NCI-H460 (cell line): ENCODE measurements at places on chromosomes 12 and 14. TPM values are rescaled to one million over a fixed set of nuclear protein-coding genes. Genes with fewer than 3 reads are reported as not detected.

DDX55 gene
- total RNA-seq, result 48.1 and 49.1 TPM in 2 replicates

GPRC5D gene
- not detected in 2 replicates for total RNA-seq

C12orf50 gene
- total RNA-seq, result not detected in 2 replicates

KCNC2 gene
- total RNA-seq, result not detected in 2 replicates

GALNT6 gene
- not detected in 2 replicates for total RNA-seq

GRCh38 chr14:87055007-87055406 is 938.0 kb downstream of the GALC start:
- DNase-seq, result no peak

DNA sequence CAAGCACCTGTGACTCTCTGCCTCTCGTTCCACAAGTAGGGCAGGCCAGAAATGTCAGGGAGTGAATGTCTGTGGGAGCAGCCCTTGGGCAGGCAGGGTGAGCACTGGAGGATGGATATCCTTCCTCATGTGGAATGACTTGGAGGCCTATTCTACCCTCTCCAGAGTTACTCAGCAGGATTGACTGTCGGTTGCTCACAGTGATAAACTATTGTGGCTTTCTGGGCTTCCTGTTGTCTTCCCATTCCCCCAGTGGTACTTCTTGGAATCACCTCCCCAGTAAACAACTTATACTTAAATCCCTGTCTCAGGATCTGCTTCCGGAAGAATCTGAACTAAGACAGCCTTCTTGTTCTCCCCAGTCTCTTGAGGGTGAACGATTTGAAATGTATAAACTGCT is 79.6 kb upstream of the MANSC4 start:
- no peak for DNase-seq

- peak; percentile 5 for DNase-seq
These were observed 10.9 kb downstream of the LRTM2 start for GRCh38 chr12:1830981-1831963.

GRCh38 chr14:104467236-104467635 is 112.3 kb upstream of the C14orf180 start:
- DNase-seq, result no peak

DNA sequence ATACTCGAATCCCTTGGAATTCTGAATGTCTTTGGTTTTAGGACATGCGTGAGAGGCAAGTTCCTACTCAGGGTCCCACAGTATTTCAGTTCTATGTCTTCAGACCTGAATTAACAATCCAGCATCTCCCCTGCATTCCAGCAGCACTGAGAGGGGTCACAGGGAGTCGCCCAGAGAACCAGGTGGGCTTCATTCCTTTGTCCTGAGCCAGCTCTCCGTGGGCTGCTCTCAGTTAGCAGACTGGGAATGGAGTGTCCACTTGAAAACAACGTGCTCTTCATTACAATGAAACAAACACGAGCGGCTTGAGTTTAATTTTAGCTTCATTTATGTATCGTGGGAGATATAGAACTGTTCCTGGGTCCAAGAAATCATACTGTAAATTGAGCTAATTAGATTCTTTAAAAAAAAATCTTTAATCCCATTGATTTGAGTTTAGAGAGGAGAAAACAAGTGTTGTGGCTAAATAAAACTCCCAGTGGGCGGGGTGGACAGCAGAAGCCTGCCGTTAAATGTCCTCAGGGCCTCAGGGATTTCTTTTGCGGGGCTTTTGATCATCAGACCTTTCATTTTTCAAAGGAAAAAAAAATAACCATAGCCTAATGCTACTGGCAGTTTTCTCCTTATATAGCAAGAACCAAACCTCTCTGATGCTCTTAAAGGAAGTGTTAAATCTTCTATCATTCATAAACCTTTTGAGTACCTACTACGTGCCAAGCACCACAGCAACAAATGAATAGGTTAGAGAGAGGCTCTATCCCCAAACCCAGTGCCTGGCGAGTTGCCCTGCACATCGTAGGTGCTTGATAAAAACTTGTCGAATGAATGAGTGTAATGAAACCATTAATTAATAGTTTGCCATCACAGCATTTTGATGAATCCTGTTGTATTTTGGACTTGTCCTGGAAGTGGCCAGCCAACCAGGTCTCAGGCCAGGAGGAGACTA is 140.4 kb downstream of the CHST11 start:
- DNase-seq, result no peak

DNA sequence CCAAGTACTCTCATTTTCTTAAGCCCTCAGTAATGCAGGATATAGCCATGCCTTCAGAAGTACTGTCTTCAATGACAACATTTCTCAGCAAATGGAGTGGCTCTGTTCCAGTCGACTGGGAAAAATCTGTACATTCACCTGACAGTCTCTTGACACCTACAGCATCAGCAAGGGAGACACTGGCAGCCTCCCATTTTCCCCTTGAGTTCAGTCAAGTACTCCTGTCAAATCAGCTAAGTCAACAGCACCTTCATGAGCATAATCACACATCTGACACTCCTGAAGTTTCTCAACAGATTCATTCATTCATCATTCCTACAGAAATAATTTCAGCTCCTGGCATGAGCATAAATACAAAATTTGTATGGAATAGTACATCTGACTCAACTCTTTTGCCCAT is 46.1 kb downstream of the INTS13 start:
- DNase-seq, result no peak

- DNase-seq, result no peak
These were observed 202.6 kb upstream of the LRFN5 start for GRCh38 chr14:41404126-41404525.

DNA sequence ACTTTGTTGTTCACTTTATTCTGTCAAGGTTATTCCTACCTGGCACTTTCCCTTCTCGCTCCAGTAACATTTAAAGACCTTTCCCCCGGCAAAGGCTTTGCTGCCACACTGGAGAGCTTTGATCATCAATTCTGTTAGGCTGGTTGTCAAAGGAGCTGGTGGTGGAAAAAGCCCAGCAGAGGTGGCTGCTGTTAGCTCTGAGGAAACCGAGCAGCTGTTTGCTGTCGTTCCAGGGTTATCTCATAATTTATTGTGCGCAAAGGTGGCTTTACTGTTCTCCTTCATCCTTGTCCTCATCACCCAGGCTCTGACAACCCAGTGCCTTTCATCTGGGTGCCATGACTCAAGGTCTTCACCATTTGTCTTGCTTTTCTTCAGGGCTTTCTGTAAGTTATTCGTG is 38.2 kb upstream of the CRADD start:
- DNase-seq, result no peak

DNA sequence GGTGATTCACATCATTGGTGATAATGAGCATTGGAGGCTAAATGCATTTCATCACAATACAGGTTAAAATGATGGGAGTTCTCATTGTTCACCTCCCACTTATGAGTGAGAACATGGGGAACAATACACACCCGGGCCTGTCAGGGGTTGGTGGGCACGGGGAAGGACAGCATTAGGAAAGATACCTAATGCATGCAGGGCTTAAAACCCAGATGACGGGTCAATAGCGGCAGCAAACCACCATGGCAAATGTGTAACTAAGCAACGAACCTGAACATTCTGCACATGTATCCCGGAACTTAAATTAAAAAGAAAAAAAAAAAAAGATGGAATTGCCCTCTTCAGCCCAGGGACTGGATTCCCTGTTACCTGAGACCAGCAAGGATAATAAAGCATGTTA is 2.3 kb upstream of the LUM start:
- no peak for DNase-seq

DNA sequence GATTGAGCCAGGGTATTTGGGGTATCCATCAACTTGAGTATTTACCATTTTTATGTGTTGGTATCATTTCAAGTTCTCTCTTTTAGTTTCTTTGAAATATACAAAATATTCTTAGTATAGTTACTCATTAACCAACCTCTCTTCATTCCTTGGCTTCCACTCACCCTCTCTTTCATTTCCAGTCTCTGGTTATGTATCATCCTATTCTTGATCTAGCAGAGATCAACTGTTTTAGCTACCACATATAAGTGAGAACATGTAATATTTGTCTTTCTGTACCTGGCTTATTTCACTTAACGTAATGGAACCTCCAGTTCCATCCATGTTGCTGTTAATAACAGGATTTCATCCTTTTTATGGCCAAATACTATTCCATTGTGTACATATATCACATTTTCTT is 86.9 kb downstream of the DACT1 start:
- no peak for DNase-seq
